ENCODE measurements at places on chromosomes 11 and 22.
A peak's percentile ranks its signal among the peaks of the same experiment; 100 is the strongest.

DNA sequence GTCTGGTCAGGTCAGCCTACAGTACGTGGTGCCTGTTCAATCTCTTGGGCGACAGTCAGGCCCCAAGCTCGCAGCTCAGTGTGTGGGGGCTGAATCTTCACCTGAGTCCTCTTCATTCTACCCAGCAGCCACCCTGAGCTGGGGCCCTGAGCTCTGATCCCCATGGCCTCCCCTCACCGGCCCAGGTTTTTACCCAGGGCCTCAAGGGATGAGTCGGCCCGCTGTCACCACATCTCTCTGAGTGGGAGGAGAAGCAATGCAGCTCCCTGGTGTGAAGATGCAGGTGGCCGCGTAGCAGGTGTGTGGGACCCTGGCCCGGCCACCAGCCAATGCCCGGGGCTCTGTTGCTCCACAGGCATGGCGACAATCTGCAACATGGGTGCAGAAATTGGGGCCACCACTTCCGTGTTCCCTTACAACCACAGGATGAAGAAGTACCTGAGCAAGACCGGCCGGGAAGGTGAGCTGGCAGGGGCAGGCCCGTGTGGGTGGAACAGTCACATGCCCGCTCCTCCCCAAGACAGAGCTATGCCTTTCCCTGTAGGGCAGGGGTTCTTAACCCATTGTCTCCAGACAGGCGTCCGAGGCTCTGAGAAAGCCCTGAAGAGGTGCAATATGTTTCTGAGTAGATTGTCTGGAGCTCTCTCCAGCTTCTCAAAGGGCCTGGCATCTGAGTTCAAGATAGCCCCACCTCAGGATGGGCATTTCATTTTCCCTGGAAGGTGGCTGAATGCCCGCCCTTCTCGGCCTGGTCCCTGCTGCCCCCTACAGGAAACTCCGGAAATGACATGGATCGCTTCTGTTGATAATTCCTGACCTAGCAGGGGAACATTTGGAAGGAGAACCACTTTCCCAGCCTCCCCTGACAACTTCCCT lies 26.9 kb downstream of the POLR3H start:
- DNase-seq, result peak; percentile 82

DNA sequence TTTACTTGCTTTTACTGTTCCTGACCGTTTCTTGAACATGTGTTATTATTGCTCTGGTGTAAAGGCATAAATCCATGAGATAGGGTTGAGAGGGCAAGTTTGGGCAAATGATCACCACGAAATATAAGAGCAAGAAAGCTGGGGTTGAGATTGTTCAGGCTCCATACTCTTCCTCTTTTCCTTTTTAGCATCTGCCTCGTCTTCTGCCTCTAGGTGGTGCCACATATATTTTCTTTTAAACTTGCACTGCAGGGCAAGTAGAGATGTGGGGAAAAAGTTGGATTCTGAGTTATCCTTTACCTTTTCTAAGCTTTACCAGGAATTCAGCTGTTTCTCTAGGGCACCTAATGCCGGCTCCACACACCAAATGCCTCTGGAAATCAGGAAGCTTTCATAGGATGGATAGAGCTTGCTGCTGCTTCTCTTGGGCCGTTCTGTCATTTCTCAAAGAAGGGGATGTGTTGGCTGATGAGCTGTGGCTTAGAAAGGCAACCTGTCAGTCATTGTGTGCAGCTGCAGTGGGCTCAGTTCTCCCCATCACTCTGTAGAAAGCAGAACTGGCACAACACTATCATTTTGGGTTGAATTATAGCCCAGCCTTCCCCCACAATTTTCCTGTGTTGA lies 98.2 kb downstream of the LDLRAD3 start:
- DNase-seq, result peak; percentile 36

DNA sequence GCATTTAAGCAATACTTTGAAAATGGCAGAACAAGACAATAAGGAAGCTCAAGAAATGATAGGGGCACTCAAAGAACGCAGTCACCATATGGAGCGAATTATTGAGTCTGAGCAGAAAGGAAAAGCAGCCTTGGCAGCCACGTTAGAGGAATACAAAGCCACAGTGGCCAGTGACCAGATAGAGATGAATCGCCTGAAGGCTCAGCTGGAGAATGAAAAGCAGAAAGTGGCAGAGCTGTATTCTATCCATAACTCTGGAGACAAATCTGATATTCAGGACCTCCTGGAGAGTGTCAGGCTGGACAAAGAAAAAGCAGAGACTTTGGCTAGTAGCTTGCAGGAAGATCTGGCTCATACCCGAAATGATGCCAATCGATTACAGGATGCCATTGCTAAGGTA lies 51.9 kb downstream of the SPECC1L start:
- DNase-seq, result no peak

DNA sequence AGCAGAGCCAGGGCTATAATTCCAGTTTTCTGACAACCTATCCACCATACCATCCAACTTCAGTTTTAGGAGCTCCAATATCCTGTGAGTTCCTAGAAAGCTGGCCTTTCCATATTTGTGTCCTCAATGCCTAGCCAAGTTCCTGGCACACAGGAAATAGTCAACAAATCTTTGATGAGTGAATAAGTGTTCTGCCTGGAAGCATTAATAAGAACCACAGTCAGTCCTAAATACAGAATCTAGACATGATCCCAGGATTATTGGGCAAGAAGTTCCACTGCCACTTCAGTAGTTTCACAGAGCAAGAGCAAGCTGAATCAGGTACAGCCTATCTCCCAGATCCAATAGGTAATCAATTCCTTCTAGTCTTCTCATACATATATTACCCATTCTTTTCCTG lies 942.0 kb downstream of the DLG2 start:
- DNase-seq, result no peak

GRCh38 chr11:94837317-94837716 lies 69.2 kb downstream of the AMOTL1 start:
- peak; percentile 35 for DNase-seq

- no peak for DNase-seq
Measured at GRCh38 chr11:95248666-95249467, 17.9 kb upstream of the SESN3 start.

- DNase-seq, result peak; percentile 94
Measured at GRCh38 chr22:27474711-27475547, 326.6 kb downstream of the MN1 start.

- DNase-seq, result no peak
Measured at GRCh38 chr11:110199184-110199981, 97.0 kb downstream of the RDX start.

DNA sequence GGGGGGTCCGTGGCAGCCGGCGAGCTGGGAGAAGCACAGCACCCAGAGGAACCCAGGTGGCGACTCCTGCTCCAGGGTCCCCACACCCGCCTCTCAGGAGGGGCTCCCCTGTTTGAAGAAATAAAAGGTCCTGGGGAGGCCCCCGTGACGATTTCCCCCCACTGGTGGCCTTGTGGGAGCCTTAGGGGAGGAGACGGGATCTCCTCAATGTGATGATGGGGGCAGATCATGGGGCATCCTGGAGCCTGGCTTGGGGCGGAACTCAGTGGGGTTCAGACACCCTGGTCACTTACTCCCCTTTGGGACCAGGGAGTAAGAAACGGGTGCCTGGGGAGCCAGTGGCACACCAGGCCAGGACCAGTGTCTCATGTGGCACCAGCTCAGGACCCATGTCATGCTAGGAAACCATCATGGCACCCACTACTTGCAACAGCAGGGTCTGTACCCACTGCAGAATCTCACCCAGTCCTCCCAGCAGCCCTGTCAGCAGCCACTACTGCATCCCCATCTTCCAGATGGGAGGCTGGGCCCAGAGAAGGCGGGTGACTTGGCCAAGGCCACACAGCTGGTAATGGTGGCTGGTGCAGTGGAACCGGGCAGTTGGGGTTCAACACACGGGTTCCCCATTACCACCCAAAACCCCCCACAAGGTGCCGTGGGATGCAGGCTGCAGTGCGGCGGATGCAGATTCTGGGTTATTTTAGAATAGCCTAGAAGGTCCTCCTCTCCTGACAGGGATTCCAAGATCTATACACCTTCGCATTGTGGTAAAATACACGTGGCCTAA lies 130.7 kb downstream of the CTTN start:
- DNase-seq, result no peak

- DNase-seq, result no peak
Measured at GRCh38 chr22:49693416-49693815, 134.3 kb downstream of the BRD1 start.

DNA sequence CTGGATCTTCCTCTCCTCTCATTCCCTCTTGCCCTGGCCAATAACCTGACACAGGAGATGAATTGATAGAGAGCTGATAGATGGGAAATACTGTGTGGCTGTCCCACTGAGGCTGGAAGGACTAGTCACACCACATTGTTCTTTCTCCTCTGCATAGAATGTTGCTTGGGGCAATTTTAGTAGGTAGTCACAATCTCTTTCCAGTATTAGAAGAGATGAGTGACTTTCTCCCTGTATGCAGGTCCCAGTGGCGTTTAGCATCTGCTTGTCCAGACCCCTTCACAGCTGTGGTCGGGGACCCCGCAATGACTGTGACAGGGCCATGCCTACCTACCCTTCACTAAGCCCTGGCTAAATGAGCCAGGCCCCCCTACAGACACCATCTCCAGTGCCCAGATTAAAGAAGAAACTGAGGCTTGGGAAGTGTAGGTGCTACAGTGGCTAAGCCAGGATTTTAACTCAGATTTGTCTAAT lies 24.0 kb upstream of the P2RY2 start:
- DNase-seq, result no peak

DNA sequence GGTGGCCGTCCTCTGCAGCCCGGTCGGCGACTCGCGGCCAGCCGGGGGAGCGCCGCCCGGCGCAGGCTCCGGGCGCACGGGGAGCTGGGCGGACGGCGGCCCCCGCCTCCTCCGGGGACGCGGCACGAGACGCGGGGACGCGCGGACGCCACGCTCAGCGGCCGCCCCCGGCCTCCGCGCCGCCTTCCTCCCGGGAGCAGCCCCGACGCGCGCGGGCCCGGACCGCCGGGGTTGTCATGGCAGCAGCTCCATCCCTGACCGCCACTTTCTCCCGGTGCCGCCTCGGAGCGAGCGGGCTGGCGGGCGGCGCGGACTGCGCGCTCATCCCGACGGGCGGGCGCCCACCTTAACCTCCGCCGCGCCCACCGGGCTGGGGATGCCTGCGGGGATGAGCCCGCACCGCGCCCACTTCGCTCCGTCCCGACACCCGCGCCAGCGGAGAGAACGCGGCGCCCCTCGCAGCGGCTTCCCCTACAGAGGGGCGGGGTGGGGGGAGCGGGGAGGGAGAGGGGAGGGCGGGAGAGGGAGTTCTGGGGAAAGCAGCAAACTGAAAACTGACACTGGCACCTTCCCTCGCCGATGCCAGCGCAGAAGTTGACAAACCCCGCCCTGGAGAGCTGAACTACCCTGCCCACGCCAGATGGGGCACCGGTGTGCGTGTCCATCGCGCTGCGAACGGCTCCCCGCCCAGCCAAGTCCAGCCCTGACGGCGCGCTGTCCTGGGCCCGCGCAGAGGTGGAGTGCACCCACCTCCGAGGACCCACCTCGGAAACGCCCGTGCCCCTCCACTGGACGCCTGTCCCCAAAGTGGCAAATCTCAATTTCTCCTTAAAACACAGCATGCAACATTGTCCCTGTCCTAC lies 588.4 kb downstream of the OPCML start:
- DNase-seq, result peak; percentile 60

- DNase-seq, result no peak
Measured at GRCh38 chr11:2741006-2741376, 41.2 kb upstream of the KCNQ1OT1 start.

DNA sequence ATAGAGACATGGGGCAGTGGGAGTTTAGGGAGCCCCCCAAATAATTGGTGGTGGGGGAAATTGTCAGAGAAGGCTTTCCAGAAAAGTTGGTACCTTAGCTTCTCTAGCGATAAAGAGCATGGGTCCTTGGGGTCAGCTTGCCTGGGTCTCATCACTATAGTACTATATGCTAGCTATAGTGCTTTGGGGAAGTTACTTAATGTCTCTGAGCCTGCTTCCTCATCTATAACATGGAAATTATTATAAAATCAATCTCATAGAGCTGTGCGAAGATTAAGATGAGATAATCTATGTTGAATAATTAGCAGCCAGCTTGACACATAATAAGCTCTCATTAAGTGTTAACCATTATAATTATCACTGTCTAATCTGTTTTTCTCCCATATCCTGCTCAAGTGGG lies 41.2 kb downstream of the STIM1 start:
- no peak for DNase-seq

GRCh38 chr11:86484795-86485166 lies 110.1 kb downstream of the CCDC81 start:
- no peak for DNase-seq

DNA sequence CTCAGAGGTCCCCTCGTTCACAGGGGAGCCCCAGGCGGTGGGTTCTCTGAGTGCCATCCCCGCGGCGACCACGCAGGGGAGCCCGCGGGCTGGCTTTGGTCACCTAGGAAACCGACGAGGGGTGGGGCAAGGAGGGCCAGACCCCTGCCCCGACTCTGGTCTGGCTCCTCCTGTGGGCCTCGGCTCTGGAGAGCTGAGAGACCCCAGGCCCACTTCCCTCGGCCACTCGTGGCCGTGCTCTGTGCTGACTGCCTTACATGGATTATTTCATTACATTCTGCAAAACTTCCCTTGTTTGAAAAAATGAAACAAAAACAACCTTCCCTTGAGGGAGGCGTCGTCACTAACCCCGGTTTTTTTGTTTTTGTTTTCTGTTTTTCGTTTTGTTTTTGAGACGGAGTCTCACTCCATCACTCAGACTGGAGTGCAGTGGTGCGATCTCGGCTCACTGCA lies 15.1 kb upstream of the CYTH4 start:
- peak; percentile 71 for DNase-seq

DNA sequence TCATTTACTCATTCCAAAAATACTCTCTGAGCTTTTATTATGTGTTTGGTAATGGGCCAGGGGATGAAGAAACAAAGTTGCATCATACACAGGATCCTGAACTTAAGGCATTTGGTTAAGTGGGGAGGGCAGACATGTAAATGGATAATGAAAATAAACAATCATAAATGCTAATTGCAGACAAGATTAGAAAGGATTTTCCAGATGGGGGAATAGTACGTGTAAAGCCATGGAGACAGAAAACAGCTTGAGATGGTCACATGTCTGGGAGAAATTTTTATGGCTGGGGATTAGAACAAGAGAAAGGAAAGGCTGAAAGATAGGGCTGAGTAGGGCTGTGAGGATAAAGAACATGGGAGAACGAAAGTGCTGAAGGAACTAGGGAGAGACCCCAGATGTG lies 534.3 kb upstream of the LARGE1 start:
- DNase-seq, result no peak

DNA sequence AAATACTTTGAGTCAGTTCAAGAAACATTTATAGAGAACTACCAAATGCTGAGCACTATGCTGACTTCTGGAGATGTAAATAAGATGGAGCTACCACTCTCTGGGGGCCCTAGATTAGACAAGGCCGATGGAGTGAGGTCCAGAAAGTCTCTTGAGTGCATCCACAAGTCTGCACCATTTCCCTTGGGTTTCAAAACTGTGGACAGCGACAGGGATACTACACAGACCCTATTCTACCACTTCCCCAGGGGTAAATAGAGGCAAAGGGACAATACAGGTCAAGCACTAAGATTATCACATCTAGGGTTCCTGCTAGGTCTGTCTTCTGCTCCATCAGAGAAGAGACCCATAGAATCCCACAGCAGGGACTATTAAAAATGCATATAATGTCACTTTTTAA lies 183.2 kb downstream of the GRIA4 start:
- no peak for DNase-seq

- peak; percentile 32 for DNase-seq
Measured at GRCh38 chr11:76385903-76386302, 4.8 kb downstream of the GVQW3 start.

GRCh38 chr11:121582296-121582695 lies 129.5 kb upstream of the SORL1-AS1 start:
- DNase-seq, result no peak
